ENCODE measurements at places on chromosomes 2 and 18.
A peak's percentile ranks its signal among the peaks of the same experiment; 100 is the strongest.

- DNase-seq = peak; percentile 3
Observed at GRCh38 chr18:74204526-74205152, 56.3 kb downstream of the TIMM21 start.

DNA sequence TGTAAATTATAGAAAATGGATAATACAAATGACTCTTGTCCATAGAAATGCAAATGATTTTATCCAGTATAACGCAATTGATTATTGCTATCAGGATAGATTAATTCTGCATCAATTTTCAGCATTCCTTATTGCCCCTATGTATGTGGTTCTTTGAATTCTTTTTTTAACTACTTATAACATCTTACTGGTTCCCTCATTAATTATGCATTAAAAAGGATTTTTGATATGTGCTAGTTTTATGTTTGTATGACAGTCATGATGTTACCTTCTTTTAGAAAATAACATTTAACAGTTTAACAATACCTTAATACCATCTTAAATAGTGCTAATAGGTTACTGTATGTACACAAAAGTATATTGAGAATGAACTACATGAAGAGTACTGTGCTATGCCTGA lies 20.0 kb upstream of the LNPK start:
- no peak for DNase-seq

GRCh38 chr2:99399063-99399462 lies 61.9 kb downstream of the EIF5B start:
- DNase-seq = no peak

DNA sequence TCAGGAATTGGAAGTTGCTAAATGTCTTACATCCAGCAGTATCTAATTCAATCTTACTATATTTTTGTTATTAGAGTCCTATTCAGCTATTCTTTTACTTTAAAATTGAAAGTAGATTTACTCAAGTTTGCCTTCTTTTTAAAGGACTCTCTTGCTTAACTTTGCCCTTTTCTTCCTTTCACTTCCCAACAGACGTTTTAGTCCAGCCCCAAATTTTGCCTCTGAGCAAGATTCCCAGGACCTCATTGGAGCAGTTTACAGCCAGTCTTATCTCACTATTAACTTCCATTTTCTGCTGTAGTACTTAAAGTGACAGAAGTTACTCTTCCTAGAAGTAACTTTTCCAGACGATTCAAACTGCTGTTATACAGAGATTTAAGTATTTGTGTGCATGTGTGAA lies 1.7 kb upstream of the PRKD3 start:
- DNase-seq = peak; percentile 82

DNA sequence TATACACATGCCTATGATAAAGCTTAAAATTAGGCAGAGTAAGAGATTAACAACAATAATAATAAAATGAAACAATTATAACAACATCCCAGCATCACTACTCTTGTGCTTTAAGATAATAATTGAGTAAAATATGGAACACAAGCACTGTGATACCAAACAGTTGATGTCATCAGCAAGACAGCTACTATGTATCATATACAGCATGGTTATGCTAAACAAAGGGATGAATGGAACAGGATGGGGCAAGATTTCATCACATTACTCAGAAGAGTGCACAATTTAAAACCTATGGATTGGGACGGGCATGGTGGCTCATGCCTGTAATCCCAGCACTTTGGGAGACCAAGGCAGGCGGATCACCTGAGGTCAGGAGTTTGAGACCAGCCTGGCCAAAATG lies 1221.0 kb downstream of the SUCLG1 start:
- DNase-seq = no peak

GRCh38 chr18:9147440-9148202 lies 11.0 kb downstream of the ANKRD12 start:
- DNase-seq = peak; percentile 69

GRCh38 chr2:30886080-30886479 lies 78.8 kb upstream of the CAPN13 start:
- DNase-seq = no peak

DNA sequence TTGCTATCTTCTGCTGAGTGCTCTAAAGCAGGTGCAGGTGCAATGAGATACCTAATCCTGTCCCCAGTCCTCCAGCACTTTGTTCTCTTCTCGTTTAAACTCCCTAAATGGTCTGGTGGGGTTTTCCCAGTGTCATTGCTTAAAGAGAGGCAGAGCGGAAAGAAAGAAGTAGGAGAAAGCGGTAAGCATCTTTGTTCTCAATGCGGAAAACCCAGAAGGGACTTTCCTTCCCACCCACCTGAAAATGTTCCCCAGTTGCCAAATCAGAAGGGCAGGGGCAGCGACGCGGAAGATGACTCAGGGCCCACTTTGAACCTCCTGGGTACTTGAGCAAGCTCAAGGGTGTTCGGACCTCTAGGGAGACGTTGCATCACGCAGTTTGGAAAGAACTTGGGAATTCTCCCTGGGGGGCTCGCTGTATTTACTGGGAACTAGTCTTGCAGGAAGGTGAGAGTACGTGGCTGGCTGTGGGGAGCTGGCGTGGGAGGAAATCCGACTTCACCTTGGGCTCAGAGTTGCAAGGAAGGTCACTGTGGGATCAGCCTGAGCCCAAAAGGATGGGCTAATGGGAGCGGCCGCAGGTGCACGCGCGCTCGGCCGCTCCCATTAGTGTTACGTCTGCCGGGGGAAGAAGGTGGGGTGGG lies 589 bp upstream of the SGPP2 start:
- peak; percentile 17 for DNase-seq

DNA sequence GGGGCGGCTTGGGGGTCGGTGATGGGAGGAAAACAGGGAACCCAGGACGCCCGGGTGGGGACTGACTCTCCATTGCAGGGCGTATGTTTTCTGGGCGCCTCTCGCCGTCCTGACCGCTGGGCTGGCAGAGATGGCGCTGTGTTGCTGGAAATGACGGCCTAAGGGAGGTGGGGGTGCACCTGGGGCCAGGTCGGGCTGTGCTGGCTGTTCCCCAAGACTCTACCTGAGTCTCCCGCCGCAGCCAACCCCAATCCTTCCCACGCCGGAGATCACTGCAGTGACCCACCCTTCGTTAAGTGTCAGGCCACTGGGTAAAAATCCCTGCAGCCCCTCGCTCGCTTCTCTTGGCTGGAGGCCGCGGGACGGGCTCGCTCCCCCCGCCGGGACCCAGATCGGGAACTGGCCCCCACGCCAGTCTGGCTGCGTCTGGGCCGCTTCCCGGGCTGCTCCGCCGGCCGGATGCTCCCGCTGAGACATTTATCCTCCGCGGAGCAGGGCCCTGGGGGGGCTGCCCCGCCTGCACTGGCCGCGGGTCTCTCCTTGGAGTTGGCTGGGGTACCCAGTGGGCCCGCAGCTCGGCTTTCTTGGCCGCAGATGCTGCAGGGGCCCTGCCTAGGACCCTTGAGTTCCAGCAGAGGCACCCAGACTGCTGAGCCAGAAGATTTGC lies 7.8 kb upstream of the ARMC9 start:
- no peak for DNase-seq

DNA sequence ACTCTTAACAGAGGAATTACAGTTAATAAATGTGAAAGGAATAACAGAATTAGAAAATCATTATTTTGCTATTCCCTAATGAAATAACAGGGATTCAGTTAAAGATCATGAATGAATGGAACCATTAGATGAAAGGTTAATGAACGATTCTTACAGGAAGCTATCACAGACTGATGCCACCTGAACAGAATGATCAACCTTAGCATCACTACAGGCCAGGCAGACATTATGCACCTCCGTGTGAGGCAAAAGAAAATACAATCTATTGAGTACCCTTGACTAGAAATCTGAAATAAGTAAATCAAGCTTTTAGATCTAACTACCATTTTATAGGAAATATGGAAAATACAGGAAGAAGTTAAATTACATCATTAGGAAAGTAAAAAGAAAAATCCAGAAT lies 10.4 kb downstream of the ROCK1 start:
- DNase-seq = no peak

GRCh38 chr2:171999161-171999560 lies 592 bp upstream of the METAP1D start:
- no peak for DNase-seq

DNA sequence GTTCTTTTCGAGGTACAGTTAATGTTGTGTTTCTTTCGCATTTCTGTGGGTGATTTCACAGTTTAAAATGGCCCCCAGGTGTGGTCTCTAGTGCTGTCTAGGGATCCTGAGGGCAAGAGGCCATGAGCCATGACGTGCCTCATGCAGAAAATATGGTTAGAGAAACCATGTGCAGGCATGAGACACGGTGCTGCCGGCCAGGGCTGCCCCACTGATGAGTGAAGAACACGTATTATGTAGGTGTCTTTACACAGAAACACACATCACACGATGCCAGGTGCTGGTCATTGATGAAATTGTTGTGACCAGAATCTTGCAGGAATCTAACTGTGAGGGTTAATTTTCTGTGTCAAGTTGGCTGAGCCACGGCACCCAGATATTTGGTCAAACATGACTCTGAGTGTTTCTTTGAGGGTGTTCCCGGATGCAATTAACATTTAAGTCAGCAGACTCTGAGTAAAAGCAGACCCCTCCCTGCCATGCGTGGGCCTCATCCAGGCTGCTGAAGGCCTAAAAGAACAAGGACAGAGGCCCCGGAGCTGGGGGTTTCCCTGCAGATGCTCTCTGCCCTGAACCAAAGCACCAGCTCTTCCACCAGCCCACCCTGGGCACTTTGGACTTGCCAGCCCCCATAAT lies 463.0 kb upstream of the MYT1L start:
- no peak for DNase-seq

DNA sequence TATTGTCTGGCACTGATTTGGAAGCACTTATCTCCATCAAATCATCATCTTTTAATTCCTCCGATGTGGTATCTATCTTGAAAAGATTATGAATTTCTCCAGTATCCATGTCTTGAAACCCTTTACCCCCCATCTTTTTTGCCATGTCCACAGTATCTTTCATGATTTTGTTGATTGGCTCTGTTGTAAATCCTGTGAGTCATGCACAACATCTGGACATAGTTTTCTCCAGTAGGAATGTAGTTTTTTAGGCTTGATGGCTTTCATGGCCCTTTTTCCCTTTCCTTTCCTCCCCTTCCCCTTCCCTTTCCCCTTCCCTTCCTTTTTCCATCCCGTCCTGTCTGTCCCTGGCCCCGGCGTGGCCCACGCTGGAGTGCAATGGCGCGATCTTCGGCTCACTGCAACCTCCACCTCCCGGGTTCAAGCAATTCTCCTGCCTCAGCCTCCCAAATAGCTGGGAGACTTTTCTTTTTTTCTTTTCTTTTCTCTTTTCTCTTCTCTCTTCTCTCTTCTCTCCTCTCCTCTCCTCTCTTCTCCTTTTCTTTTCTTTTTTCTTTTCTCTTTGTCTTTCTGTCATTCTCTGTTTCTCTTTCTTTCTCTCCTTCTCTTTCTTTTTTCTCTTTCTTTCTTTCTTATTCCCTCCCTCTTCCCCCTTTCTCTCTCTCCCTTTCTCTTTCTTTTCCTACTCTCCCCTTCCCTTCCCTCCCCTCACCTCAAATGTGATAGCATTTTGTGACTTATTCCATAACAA lies 18.4 kb upstream of the ZNF638 start:
- DNase-seq = no peak

- DNase-seq = no peak
Observed at GRCh38 chr18:37284260-37284659, 281.3 kb downstream of the CELF4 start.

GRCh38 chr2:102236132-102236531 lies 49.3 kb downstream of the IL1RL2 start:
- DNase-seq = no peak

GRCh38 chr2:109261906-109262631 lies 133.1 kb downstream of the SH3RF3 start:
- no peak for DNase-seq

GRCh38 chr2:201618744-201619662 lies 24.3 kb downstream of the TMEM237 start:
- DNase-seq = peak; percentile 45

DNA sequence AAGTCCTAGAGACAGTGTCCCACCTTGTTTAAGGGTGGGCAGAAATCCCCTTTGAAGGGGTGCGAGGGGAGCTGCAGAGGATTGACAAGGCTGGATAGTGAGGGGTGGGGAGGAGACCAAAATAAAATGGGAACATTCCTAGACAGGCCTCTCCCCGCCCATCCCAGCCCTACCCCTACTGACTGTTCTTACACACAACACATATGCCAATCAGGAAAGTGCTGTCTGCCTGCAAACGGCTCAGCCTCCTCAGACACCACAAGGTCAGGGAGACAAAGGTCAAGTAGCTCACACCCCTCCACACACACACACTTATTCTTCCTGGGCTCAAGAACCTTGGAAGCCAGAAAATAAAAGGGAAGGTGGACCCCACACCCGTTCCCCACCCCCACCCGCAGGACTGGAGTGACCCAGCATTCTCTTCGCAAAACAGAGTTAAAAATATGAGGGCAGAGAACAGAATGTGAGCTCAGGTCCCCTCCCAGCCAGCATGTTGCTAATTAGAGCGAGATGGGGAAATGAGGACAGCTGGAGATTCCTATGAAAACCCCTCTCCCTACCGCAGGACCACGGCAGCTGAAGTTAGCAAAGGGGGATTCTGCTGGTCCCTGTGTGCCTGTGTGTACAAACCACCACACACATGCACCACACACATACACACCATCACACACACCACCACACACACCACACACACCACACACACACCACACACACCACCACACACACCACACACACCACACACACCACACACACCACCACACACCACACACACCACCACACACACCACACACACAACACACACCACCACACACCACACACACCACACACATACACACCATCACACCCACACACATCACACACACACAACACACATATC lies 197.8 kb downstream of the TNS1 start:
- no peak for DNase-seq

- no peak for DNase-seq
Observed at GRCh38 chr18:61579581-61579980, 246.4 kb downstream of the CDH20 start.

GRCh38 chr2:25044990-25045389 lies 3.1 kb downstream of the EFR3B start:
- no peak for DNase-seq

GRCh38 chr18:49849331-49850217 lies 36.2 kb upstream of the ACAA2 start:
- DNase-seq = peak; percentile 91

DNA sequence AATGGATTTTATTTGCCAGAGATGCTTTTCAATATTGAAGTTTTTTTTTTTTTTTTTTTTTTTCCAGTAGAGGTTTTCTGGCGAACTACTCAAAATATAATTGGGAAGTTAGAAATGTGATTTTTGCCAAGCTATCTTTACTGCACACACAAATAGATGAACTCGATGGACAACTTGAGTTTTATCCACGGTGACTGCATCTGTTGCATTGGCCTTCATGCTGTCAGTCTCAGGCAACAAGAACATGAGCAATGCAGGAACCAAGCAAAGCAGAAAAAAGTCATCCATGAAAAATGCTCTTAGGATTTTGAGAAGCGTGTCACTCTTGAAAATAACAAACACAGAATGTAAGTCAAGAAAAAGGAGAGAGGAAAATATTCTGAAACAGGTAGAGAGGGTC lies 22.7 kb upstream of the HDAC4 start:
- no peak for DNase-seq

- DNase-seq = no peak
Observed at GRCh38 chr18:48987821-48988220, 37.1 kb upstream of the SMAD7 start.

Measured in ACHN (cell line).